ENCODE measurements at places on chromosomes 16 and 17. TPM values are rescaled to one million over a fixed set of nuclear protein-coding genes. Genes with fewer than 3 reads are reported as not detected.

Gene ADCY7
- 78.7 TPM for total RNA-seq

Gene MAP2K4
- 32.6 TPM for total RNA-seq

Gene GGA2
- total RNA-seq: 110 TPM

Gene METTL22
- 39.0 TPM for total RNA-seq

Gene TEKT5
- not detected for total RNA-seq

Gene RNF43
- total RNA-seq: 20.5 TPM

Gene CHST4
- total RNA-seq: not detected

Gene MT4
- not detected for total RNA-seq

Gene TMEM92
- 1.5 TPM for total RNA-seq

Gene SLC35G6
- total RNA-seq: not detected

Gene MT1E
- 181 TPM for total RNA-seq

Gene NSRP1
- 27.4 TPM for total RNA-seq

Gene ALDH3A1
- total RNA-seq: not detected

Gene MYO15B
- total RNA-seq: 33.9 TPM

Gene RPS6KB1
- total RNA-seq: 65.9 TPM

Gene HNF1B
- total RNA-seq: 5.0 TPM

Gene ERN2
- total RNA-seq: not detected

Gene HOXB7
- total RNA-seq: 0.64 TPM

Gene PYY
- total RNA-seq: not detected

Gene CDH1
- total RNA-seq: 0.11 TPM

Gene CDR2L
- 2.4 TPM for total RNA-seq

Gene MGAT5B
- total RNA-seq: 0.55 TPM

Gene ARHGDIG
- 0.82 TPM for total RNA-seq

Gene TMEM235
- total RNA-seq: not detected

Gene RDM1
- total RNA-seq: 4.5 TPM

Gene CLEC19A
- total RNA-seq: not detected

Gene TBC1D3D
- 1.5 TPM for total RNA-seq

Gene CMIP
- total RNA-seq: 76.9 TPM

Gene HSPB9
- not detected for total RNA-seq

Gene CCL14
- not detected for total RNA-seq

Gene ANKS3
- total RNA-seq: 18.6 TPM

Gene ICAM2
- total RNA-seq: 85.6 TPM

Gene KCNG4
- total RNA-seq: not detected

Gene ALOX12
- total RNA-seq: not detected

All from activated T-helper 2 cell treated with anti-CD3 and anti-CD28 coated beads, Interferon-gamma antibody, Interleukin-2, Interleukin-4, amounts not matched to agents 10 μg/mL and 5 μg/mL and 100 μg/mL, durations not matched to agents 14 hours and 24 hours and 36 hours (primary cell).